ENCODE measurements at places on chromosomes 1 and 21.

GRCh38 chr1:10909697-10910680 lies 102.5 kb upstream of the TARDBP start:
- peak; percentile 67 for DNase-seq

GRCh38 chr1:240217403-240217802 lies 125.7 kb downstream of the FMN2 start:
- no peak for DNase-seq

GRCh38 chr1:111275079-111275478 lies 15.6 kb upstream of the CHIA start:
- DNase-seq: no peak

DNA sequence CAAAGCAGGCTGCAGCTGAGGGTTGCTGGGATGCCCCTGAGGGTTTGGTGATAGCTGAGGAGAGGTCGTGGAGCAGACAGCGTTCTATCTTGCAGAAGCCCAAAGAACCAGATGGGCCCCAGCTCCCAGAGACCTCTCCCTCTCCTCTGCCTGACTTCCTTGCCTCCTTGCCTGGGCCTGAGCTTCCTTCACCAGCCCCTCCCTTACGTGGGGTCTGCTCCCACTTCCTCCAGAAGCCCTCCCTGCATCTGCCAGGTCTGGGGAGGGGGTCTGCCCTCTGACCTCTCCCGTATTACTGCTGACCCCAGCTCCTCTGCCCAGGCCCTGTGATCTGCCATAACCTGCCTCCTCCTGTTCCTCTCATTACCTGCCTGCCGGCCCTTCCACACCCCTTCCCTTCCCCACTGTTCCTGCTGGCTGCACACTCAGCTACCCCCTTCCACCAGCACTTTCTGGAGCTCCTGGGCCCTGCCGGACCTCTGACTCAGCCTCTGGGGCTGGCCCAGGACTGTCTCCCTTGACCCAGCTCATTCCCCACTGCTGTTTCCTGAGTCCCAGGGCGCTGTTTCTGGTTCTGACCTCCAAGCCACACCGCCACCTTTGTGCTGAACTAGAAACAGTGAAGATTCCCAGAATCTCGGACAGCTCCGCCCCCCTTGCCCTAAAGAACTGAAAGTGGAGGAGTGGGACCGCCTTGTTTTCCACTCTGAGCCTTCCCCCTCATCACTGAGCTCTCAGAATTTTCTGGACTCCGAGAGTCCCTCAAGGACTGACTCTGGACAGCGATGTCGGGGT lies 237.7 kb upstream of the C1orf174 start:
- no peak for DNase-seq

DNA sequence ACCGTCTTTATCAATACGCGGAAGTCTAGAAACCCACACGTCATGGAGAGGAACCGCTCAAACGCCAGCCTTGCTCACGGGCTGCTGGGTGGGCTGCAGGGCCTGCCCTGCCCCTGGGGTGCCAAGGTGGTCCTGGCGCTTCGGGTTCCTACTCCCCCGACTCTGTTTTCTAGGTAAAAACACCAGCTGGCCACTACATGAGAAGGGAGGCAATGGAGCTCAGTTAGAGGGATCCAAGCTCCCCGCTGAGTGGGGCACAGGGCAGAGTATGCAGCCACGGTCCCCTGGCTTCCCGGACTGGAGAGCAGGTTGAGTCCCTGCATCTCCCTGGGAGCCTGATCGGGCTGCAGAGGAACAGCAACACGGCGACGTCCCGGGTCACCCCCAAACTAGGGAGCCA lies 41.2 kb upstream of the RIPK4 start:
- DNase-seq: no peak

- no peak for DNase-seq
Observed at GRCh38 chr1:221099747-221100595, 220.7 kb downstream of the HLX start.

DNA sequence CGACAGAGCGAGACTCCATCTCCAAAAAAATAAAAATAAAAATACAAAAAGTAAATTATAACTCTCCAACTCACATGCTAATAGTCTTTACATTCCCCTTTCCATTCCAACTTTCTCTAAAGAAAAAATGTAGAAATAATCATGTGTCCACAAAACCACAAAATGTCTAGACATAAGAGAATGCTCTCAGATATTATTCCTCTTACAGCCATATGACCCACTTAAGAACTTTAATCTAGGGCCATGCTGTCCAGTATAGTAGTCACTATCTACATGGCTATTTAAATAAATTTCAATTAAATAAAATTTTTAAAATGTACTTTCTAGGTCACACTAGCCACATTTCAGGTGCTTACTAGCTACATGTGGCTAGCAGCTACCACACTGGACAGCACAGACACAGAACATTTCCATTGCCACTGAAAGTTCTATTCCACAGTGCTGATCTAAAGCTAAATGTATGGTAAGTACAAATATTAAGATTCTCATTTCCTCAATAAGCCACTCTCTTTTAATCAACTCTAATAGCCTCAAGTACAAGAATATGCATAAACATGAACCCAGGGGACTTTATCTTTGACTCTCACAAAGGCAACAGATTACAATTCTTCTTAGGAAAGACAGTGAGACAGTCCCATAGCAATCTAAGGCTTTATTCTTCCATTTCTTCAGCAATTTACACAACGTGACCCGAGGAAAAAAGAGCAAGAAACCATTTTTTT lies 138.6 kb downstream of the RERE start:
- no peak for DNase-seq

DNA sequence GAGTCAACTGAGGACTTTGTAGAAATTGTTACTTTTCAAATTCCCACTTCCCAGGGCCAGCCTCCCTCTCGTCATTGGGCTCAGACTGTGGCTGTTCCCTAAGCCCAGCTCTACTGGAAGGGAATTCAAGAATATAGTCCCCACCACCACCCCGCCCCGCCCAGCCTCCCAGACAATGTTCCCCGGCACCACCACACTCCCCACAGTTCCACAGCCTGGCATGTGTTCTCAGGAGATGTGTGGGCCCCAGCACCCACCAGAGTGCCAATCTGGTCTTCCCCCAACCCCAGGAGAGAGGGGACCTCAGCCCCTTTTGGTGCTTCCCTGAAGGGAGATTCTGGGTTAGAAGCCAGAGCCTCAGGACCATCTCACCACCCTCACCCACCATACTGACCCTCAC lies 120.1 kb downstream of the SYT2 start:
- DNase-seq: no peak

Measured in CD4-positive, alpha-beta T cell treated with Interleukin-4 for 1 hour (primary cell).